Stimulated activated CD4-positive, alpha-beta T cell treated with anti-CD3 and anti-CD28 coated beads, TNF-alpha, amount 100 ng/mL, for 24 hours (primary cell): ENCODE measurements at places on chromosomes 7 and 10.

DNA sequence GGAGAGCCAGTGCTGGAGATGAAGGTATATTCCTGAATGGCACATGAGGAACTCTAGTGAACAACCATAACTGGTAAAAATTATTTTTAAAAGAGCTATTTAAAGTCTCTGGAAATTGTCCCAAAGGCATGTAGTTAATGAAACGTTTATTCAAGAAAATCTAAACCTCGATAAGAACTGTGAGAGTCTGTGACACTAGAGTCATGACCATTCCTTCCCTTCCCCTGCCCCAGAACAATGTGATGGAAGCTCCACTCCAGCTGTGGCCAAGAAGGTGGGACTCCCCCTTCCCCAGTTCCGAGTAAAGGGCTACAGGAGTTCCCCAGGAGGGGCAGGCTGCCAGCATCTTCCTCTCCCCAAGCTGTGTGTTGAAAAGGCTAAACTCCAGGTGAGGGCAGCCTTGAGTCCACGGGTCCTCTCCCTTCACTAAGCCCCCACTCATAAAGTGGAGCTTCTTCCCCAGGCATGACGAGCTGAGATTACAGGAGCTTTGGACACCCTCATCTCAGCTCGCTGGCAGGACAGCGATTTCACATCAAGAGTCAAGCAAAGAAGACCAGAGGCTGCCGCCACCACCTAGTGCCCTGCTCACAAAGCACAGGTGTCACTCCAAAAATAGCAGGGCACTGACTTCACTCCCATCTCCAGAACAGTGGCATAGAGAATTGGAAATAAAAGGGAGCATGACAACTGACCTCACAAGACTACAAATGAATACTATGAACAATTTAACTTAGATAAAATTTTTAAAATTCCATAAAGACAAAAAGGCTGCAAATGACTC, 68.5 kb downstream of the NHLRC2 start:
- no peak for DNase-seq

DNA sequence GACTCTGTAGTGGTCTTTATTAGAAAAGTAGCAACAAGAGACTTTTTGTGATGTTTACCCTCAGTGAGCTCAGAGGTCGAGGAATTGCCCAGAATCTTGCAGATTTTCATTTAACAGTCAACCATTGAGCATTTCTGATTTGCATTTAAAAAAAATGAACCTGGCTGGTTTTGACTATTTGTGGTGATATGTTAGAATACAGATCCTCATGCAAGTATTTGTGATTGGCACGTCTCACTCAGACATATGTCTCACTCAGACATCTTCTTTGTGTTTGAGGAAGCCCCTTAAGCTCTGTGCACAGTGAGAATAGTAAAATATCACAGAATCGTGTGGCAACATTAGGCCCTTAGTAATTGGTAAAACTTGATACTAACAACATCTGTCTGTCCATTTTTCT, 113.2 kb downstream of the SND1 start:
- no peak for DNase-seq

- no peak for DNase-seq
Measured at GRCh38 chr10:119166564-119166963, 1.1 kb upstream of the SFXN4 start.

- no peak for DNase-seq
Measured at GRCh38 chr10:6885284-6885683, 305.2 kb upstream of the PRKCQ start.

DNA sequence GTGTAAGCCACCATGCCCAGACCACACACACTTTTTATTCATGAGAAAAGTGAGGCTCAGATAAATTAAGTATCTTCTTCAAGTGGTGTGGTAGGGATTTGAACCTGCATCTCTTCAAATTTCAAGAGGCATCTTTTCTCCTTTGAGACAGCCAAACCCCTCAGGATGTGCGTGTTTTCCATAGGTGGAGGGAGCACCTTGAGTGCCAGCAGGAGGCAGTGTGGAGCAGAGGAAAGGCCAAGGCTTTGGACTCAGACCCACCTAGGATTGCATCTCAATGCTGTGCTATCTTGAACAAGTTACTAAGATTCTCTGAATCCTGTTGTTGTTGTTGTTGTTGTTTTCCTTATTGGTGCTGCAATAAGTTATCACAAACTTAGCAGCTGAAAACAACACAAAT, 40.2 kb upstream of the MYL10 start:
- no peak for DNase-seq

DNA sequence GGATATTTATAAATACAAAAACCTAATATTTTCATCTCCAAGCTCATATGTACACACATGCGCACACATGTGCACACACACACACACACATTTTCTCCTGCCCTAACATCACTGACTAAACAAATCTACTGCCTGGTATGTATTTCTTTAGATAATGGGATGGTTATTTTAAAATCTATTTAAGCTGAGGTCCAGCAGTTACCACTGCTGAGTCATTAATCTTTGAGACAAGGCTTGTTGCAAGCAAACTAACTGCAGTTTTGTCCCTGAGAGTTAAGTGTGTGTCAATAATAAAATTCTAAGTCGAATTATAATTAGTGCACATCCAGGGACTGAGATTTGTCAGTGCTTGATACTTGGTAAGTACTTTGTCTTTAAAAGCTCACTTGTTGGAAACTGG, 135.1 kb downstream of the VPS50 start:
- no peak for DNase-seq

DNA sequence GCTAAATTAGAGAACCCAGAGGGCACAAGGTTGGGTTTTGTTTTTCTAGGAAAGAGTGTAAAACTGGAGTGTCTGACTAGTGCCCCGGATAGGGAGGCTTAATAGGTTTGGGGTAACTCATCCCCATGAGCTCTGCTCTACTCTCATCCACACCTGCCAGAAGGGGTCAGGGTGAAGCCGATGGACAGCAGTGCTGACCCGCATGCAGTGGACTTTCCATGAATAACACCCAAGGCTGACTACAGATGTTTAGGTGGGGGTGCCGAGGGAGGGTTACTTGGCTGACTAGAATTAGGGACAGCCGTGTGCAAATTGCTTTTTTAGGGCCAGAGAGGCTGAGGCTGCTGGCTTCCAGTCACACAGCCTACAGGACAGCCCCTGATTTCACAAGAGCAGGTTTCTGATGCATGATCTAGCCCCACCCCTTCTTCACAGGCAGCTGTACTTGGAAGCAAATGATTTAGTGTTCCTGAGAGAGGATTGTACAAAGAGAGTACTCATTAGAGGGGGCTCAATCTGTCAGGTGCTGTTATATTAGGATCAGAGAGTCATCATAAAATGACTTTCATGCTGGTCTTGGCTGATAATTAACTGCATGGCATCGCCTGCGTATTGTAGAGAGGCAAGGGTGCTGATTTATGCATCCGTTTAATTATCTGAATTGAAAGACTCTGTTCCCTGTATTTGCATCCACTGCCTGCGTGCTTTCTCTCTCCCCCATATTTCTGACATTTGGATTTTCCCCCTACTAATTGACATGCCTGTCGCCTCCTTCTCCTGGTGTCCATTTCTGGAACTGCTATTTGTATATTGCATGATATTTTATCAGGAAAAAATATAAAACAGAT, 9.5 kb downstream of the INHBA start:
- DNase-seq, result no peak

DNA sequence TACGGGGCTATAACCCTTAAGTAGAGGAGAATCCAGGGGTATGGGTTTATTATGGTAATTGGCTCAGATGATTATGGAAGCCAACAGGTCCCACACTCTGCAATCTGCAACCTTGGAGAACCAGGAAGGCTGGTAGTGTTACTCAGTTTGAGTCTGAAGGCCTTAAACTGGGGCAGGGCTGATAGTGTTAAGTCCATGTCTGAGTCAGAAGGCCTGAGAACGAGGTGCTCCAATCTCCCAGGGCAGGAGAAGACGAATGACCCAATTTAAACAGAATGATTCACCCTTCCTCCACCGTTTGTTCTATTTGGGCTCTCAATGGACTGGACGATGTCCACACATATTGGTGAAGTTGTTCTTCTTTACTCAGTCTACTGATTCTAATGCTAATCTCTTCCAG, 244.5 kb upstream of the PTER start:
- DNase-seq, result no peak

DNA sequence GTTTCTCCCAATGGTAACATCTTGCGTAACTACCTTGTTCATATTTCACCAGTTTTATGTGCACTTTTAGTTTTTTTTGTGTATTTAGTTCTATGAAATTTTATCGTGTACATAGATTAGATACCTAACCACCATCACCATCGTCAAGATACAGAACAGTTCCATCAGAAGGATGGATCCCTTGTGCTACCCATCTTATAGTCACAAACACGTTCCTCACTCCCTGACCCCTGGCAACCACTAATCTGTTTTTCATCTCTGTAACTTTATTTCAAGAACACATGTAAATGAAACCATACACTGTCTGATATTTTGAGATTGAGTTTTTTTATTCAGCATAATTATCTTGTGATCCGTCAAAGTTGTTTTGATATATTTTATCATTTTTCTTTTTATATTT, 29.9 kb downstream of the FANK1 start:
- no peak for DNase-seq

GRCh38 chr7:117283779-117284178, 39.1 kb downstream of the WNT2 start:
- no peak for DNase-seq

GRCh38 chr7:116408166-116408565, 91.4 kb upstream of the CAV2 start:
- DNase-seq, result no peak

GRCh38 chr7:94228223-94228622, 166.5 kb upstream of the COL1A2 start:
- DNase-seq, result no peak

DNA sequence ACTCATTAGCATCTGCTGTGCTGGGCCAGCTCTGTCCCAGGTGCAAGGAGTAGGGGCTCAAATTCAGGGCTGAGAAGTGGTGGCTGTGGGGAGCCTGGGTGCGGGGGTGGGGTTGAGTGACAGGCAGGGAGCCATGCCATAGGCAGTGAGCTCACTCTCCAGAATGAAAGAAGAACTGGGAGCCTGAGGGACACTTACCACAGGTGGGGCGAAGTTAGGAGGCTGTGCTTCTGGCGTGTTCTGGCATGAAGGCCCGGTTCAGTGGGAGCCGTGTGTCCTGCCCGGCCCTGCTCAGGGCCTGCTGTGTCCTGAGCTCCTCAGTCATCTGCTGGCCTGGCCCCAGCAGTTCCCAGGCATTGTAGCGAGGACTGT, 62.5 kb downstream of the MKI67 start:
- DNase-seq, result peak; percentile 36

GRCh38 chr10:49382226-49382625, 13.7 kb downstream of the DRGX start:
- no peak for DNase-seq

DNA sequence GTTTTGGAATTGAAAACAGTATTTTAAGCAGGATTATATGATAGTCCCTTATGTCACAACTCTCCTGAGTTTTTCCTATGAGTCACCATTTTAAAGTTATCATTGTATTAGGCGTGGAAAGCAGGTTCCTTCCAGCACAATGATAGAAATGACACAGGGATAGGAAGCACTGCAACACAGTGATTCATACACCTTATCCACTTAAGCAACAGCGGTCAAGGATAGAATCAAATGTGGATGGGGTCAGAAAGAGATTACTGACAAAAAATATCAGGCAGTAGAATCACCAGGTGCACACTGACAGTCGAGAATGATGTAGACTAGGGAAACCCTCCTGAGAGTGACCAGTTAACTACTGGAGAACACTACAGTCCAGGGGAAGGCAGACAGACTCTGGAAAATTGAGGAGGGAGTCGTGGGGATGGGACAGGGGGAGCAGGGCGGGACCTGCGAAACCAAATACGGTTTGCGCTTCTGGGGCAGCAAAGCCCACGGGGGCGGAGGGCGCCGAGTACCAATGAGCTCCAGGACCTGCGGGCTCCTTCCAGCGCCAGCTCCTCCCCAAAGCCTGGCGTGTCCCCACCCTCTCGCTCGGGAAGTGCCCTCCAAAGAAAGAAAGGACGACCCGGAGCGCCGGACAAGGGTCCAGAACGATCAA, 479 bp downstream of the PNPLA8 start:
- DNase-seq, result no peak

GRCh38 chr10:97531401-97531986, 32.8 kb downstream of the UBTD1 start:
- DNase-seq, result no peak

DNA sequence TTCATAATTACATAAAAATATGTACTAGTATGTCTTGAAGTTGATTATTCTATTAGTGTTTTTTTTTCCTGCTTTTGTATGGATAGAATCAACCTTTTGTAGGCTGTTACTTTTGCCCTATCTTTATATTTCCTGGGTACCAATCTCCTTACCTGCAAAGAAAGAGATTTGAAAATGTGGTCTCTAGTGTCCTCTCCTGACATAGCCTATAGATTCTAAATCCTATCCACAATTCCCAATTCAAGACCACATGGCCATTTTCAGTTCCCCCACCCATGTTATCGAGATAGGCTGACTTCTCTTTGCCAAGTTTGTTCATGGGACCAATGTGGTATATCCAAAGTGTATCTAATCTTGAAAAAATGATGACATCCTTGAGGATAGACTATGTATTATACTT, 269.4 kb upstream of the SEMA3D start:
- no peak for DNase-seq

- DNase-seq, result no peak
Measured at GRCh38 chr10:30828164-30828563, 198.6 kb upstream of the LYZL2 start.

GRCh38 chr10:63388421-63389031, 77.3 kb downstream of the JMJD1C start:
- DNase-seq, result no peak

DNA sequence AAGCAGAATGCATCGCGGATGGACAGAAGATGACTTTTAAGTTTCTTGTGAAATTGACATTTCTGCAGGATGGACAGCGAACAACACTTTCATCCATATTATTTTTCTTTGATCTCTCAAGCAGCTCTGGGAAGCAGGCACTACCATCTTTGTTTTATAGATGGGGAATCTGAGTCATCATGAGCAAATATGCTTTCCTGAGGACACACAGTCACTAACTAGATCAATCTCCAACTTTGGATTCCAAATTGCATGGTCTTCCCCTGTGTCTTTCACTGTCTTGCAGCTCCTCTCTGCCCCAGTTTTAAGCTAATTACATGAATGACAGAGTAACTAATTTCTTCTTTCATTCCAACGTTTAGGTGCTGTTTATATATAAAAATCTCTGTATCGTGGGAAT, 201.5 kb downstream of the ADAM12 start:
- DNase-seq, result no peak

GRCh38 chr7:22550514-22551030, 50.6 kb upstream of the STEAP1B start:
- DNase-seq, result no peak

- peak; percentile 9 for DNase-seq
Measured at GRCh38 chr10:48551861-48552591, 52.8 kb downstream of the ARHGAP22 start.

DNA sequence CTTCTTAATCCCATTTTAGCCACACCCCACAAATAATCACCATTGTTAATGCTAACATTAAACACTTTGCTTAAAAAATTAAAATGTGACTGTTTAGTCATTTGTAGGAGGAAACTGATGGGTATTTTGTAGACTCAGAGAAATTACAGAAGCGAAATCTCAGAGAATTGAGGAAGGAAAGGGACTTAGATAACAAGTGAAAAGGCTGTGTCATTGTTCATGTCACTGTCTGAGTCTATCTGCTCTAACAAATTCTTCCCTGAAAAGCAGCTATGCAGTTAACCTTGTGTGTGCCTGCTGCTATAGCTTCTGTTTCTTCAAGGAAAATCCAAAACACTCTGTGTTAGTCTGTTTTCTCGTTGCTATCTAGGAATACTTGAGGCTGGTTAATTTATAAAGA, 40.9 kb upstream of the PLXDC2 start:
- no peak for DNase-seq
